ENCODE measurements at places on chromosomes 1 and 21. TPM values are rescaled to one million over a fixed set of nuclear protein-coding genes. Genes with fewer than 3 reads are reported as not detected.

Gene KRTAP12-2
- not detected for polyA plus RNA-seq

Gene STK40
- polyA plus RNA-seq, result 6.8 TPM

Gene IFI44
- 0.44 TPM for polyA plus RNA-seq

DNA sequence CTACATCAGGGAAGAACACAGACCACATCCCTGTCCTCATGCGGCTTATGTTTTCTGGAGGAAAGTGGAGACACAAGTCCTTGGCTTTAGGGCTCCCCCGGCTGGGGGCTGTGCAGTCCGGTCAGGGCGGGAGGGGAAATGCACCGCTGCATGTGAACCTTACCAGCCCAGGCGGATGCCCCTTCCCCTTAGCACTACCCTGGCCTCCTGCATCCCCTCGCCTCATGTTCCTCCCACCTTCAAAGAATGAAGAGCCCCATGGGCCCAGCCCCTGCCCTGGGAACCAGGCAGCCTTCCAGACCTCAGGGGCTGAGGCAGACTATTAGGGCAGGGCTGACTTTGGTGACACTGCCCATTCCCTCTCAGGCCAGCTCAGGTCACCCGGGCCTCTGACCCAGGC is 45.5 kb downstream of the TNNT2 start:
- no peak for DNase-seq

GRCh38 chr21:23900727-23901126 is 1706.6 kb downstream of the MRPL39 start:
- DNase-seq, result no peak

DNA sequence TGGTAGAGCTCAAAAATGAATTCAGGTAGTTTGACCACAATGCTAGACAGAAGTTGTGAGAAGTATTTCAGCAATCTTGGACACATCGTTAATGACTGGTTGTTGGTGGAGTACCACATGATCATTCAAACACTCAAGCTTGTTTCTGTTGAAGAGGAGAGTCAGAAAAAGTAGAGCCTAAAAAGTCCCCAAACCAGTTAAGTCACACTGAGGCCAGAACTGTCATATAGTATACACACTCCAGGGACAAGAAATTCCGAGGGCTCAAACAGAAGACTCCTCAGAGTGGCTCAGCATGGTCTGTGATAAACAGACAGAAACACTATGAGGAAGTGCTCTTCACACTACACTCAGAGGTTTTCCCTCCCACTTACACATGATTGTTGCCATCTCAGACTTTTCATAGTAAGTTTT is 5.8 kb downstream of the TRIM33 start:
- DNase-seq, result no peak

- DNase-seq, result no peak
These were observed 71.0 kb downstream of the EBNA1BP2 start for GRCh38 chr1:43101061-43101460.

GRCh38 chr1:230636575-230637148 is 5.6 kb upstream of the COG2 start:
- DNase-seq, result no peak

DNA sequence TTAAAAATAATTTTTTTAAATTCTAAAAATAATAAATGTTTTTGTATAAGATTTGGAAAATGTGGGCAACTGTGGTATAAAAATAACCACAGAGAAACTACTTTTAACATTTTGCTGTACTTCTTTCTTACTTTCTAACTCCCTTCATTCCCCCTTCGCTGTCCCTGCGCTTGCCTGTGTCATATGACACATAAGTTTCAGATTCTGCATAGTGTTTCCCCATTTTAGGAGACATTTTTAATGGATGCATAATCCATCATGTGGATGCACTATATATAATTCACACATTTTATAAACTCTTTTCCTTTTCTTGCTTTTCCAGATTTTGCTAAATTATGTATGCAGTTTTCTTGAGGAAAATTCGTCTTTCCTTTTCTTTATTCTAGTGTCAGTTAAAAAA is 16.3 kb downstream of the ATG4C start:
- no peak for DNase-seq

GRCh38 chr1:63005812-63006211 is 221.9 kb downstream of the ATG4C start:
- DNase-seq, result no peak

DNA sequence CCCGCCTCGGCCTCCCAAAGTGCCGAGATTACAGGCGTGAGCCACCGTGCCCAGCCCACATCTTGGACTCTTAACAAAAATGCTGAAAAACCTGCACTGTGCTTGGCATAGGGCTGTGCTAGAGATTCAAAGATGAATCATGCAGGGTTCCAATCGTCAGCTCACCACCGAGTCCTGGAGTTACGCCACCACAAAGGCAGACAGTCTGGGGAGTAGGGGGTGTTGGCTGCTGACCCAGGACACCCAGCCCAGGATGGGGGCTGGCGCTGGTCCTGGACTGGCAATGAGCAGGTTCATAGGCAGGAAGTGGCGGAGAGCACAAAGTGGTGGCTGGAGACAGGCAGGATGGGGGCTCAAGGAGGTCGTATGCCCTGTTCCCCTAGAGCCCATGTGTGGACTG is 16.0 kb downstream of the PSRC1 start:
- DNase-seq, result no peak

DNA sequence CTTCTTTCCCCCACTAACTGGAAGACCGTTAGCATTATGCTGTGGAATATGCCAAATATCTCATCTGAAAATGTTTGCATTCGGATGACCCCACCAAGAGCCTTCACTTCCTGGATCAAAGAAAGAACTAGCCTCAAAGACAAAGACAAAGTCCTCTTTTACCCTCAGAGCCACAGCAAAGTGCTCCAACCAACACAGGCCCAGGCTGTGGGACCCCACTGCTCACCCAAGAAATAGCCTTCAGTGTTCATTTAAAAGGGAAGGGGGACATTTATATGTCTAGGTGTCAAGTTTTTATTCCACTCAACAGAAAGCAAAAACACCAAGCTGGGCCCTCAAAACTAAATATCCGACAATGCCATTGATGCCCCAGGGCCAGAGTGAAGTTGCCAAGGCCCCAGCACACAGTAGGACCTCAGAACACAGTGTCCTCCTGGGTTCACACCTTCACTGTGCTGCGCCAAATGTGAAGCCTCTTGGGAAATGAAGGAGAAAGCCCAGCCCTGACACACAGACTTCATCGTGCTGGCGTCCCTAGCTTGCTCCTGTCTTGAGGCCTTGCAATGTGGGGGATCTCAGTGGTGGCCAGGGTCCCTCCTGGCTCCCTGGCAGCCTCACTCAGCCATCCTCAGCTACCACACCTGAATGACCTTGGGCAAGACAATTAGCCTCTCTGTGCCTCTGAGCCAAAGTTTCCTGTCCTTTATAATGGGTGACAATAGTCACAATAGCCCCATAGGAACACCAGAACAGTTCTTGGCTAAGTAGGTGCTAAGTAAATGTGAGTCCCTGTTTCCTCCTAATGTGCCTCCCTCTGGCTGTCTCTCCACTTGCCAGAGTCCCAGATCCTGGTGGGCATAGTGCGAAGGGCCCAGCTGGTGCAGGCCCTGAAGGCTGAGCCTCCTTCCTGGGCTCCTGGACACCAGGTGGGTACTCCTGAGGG is 11.3 kb downstream of the CLCNKB start:
- no peak for DNase-seq

- DNase-seq, result no peak
These were observed 24.0 kb downstream of the ECE1 start for GRCh38 chr1:21266119-21266774.

DNA sequence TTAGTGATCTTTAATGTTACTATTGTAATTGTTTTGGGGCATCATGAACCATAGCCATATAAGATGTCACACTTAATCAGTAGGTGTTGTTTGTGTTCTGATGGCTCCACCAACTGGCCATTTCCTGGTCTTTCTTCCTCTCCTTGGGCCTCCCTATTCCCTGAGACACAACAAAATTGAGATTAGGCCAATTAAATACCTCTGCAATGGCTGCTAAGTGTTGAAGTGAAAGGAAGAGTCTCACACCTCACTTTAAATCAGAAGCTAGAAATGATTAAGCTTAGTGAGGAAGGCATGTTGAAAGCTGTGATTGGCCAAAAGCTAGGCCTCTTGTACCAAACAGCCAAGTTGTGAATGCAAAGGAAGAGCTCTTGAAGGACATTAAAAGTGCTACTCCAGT is 30.7 kb downstream of the PPP2R5A start:
- DNase-seq, result peak; percentile 45

DNA sequence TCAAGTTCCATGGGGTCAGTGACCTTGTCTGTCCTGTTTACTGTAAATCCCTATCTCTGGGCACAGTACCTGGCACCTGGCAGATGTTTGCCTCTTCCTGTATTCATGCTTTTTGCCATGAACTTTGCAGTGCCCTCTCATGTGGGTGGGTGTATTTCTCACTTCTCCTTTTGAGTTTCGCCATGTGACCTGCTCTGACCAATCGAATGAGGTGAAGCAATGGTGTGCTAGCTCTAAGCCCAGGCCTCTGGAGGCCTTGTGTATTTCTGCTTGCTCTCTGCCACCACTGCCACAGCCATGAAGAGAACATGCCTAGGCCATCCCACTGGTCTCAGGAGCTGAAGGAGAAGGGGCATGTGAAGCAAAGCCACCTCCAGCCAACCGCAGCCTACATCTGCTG is 185.5 kb upstream of the ZC3H12A start:
- DNase-seq, result no peak

GRCh38 chr1:198499588-198499987 is 40.9 kb downstream of the ATP6V1G3 start:
- no peak for DNase-seq
